ENCODE measurements at places on chromosomes 2 and 18.

DNA sequence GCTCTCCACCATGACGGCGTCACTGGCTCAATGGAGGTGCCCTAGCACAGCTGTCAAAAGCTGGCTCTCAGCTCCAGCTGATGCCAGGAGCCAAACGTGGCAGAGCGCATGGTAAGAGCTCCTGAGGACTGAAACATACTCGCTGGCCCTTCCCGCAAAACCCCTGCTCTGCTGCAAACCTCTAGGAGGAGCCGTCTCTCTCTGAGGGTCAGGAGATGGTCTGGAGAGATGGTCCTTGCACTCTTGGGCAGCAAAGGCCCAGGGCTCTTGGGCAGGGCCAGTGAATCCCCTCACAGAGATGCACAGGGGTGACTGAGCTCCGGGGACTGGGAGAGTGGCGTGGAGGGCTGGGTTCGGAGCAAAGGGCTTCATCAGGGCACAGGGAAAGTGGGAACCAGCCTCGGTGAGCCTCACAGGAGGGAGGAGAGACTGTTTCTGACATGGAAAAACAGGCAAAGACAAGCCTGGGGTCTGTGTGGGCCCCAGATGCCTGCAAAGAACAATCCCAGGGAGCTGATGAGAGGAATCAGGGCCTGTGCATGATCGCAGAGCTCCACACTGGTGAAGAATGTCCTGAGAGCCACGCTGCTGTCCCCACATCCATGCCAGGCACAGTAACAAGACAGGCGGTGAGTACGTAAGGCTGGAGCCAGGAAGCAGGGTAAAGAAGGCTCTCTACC is 17.2 kb downstream of the SNORC start:
- peak; percentile 58 for DNase-seq

DNA sequence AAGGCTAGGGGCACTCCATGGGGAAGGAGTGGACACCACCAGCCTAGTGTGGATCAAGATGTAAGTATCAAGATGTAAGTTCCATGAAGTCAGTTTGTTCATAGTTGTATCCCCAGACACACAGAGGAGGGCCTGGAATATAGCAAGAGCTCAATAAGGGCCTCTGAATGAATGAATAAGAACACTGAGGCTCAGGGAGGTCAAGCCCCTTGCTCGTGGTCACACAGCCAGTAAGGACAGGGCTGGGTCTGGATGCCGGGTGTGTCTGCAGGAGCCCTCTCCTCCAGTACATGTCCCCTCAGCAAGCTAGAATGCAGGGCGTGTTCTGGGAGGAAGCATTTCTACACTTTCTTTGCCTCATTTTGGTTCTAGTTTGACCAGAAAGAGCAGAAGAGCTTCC is 2.9 kb downstream of the RUFY4 start:
- DNase-seq, result no peak

GRCh38 chr18:50748243-50749229 is 71.3 kb downstream of the MRO start:
- DNase-seq, result peak; percentile 84

DNA sequence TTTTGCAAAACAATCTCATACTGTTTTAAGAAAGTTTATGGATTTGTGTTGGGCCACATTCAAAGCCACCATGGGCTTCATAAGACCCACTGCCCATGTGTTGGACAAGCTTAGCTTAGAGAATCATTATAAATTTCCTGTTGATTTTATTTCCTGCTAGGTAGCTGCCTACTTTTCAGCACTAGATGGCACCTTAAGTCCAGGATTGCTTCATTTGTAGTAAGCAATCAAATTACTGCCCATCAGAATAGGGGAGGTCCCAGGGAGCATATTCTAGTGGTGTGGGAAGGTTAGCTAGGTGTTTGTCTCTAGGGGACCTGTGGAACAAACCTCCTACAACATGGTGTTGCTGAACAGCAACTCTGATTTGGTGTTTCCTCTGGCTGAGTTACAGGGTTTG is 11.0 kb upstream of the DCDC2C start:
- no peak for DNase-seq

GRCh38 chr2:3296182-3296972 is 81.2 kb downstream of the EIPR1 start:
- no peak for DNase-seq

GRCh38 chr18:42893977-42894376 is 221.5 kb downstream of the RIT2 start:
- no peak for DNase-seq

- no peak for DNase-seq
Observed at GRCh38 chr2:29447513-29447912, 332.3 kb downstream of the CLIP4 start.

DNA sequence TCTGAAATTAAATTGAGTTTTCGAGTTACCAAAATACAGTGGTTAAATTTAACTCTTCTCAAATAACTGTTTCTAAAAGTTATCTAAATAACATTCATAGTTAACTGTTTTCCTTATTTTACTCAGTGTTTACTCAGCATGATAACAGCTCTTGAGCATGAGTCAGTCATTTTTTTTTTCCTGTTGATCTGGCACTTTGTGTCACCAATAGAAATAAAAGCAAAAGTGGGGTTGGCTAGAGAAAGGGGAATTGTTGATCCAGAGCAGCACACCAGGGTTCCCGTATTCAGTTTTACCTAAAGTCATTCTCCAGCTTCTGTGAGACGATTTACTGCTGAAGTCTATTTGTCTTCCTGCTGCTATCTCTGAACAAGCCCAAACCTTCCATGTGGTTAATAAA is 851.6 kb downstream of the DCC start:
- no peak for DNase-seq

GRCh38 chr2:118989481-118989880 is 47.5 kb downstream of the MARCO start:
- no peak for DNase-seq

GRCh38 chr2:16394072-16394985 is 271.3 kb downstream of the CYRIA start:
- no peak for DNase-seq

DNA sequence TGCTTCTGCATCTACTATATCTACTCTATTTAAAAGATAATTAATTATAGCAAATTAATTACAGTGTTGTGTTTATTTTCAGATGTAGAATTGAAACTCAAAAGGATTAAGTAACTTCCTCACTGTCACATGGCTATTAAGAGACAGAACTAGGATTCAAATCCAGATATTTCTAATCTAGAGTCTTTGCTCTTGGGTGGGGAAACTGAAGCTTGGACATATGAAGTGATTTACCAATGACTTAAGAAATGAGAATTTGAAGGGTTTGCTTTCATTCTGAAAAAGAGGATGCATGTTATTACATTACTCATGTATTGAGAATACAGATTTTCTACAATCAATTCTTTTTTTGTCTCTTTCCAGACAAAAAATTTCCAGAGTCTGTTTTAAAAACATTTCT is 191.5 kb upstream of the SMAD7 start:
- DNase-seq, result no peak

GRCh38 chr2:201261471-201261870 is 1.1 kb downstream of the CASP8 start:
- DNase-seq, result no peak

GRCh38 chr2:177693658-177694339 is 301.2 kb downstream of the AGPS start:
- no peak for DNase-seq

- DNase-seq, result no peak
Observed at GRCh38 chr2:240154606-240155005, 14.1 kb upstream of the OTOS start.

GRCh38 chr2:10305254-10305635 is 2.5 kb downstream of the HPCAL1 start:
- no peak for DNase-seq
